ENCODE measurements at places on chromosomes 12 and 14.
A peak's percentile ranks its signal among the peaks of the same experiment; 100 is the strongest.

- no peak for DNase-seq
Observed at GRCh38 chr14:61699027-61699426, 3.7 kb downstream of the HIF1A start.

DNA sequence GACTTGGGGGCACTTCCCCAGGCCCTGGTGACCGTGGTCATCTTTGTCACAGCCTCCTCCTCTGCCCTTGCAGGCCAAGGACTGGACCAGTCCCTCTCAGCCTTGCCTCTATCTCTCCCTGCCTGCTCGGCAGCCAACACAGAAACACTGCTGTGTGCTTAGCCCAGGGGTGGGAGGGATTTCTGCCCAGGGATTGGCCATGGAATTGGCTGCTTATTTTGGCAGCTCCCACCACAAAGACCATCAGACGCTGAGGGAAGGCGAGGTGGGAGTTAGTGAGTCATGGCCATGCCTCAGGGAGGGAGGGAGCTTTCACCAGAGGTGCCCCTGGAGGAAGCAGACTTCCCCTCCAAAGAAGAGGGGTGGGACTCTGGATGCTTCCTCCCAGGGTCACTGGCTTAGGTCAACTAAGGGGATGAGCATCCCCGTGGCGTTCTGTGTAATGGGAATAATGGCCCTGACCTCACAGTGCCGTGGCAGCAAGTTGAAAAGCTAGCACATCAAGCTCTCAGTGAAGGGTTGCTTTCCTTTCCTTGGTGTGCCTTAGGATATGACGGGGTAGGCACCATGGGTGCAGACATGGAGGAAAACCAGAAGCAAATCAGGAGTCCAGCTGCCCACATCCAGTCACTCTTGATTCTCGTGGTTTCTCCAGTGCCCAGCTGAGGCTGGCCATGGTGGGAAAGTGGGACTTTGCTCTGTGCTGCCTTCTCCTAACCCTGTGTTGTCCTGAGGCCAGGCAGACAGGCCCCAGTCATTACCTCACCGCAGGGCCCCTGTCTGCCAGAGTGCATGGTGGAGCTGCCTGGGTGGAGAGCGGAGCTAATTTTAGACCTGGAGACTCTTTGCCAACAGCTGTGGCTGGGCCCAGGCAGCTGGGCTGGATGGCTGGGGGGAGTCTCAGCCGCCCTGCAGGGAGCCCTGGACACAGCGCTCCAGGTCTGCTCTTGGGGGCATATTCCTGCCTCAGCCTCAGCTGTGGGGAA lies 21.4 kb downstream of the B4GALNT3 start:
- DNase-seq: peak; percentile 73

- no peak for DNase-seq
Observed at GRCh38 chr14:26887847-26888246, 290.0 kb upstream of the NOVA1 start.

DNA sequence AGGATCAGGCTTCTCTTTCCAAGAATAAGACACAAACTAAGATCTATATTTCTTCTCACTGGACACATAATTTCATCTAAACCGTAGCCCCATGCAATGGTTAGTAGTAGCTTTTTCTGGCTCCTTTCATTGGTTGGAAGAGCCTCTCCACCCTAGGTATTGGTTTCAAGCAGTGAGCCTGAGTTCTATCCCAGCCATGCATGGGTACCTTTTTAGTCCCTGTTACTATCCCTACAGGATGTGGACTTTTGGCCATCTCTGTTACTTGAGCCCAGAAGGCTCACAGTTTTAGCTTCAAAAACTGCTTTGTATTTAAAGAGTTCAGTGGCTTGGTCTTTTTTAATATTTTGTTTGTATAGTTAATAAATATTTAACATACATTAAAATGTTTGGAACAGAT lies 16.1 kb downstream of the PPM1A start:
- no peak for DNase-seq

- DNase-seq: no peak
Observed at GRCh38 chr14:70943838-70944237, 36.6 kb downstream of the PCNX1 start.

- no peak for DNase-seq
Observed at GRCh38 chr12:38480594-38480993, 164.0 kb downstream of the ALG10B start.

DNA sequence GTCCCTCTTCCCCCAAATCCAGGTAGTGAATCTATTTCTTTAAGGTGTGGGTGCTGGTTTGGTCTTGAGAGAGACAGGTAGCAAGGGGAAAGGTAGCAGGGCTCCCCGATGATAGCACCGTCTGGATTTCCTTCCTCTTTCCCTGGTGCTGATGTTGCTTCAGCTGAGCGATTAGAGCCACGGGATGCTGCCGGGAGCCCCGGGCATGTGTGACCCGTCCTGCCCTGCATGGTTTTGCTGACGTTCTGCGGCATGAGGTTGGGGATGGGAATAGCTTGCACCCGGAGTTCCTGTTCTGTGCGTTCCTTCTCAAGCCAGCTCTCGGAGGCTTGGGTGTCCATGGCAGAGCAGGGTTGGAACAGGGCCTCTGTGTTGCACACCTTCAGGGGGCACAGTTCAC lies 107.3 kb downstream of the TSPAN9 start:
- no peak for DNase-seq

DNA sequence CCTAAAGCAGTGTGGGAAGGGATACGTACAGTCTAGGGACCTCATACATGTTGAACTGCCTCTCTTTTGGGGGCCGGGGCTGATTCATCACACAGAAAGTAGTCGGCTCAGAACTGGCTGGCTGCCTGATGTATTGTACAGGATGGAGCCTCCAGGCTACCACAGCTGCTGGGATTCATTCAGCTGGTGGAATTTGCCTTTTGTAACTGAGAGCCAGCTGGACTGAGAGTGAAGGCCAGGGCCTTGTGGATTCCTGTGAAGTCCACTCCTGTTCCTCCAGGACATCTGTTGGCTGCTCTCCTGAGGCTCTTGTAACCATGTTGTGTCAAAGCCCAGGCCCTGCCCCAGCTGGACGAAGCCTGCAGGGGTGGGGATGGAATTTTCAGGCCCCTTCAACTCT lies 116.3 kb upstream of the PRICKLE1 start:
- DNase-seq: peak; percentile 80

- no peak for DNase-seq
Observed at GRCh38 chr12:117134059-117134458, 34.8 kb upstream of the TESC start.

- DNase-seq: no peak
Observed at GRCh38 chr12:52014567-52015530, 8.1 kb downstream of the TAMALIN start.

DNA sequence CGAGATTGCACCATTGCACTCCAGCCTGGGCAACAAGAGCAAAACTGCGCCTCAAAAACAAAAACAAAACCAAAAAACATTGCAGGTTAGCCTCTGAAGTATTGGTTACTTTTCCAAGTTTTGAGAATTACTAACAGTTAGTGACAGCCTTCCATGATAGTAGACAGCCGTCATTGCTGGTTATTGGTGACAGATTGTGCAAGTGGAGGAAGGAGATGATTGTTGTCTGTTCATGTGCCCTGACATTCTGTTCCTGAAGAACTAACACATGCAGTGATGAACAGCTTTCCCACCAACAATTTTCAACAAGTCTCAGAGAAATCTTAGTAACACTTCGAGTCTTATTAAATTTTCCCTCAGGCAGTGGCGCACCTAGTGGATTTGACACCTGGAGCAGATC lies 89.3 kb upstream of the NAP1L1 start:
- no peak for DNase-seq

- DNase-seq: peak; percentile 45
Observed at GRCh38 chr12:127263621-127264020, 1003.3 kb upstream of the TMEM132C start.

GRCh38 chr12:15662303-15662980 lies 126.7 kb downstream of the EPS8 start:
- peak; percentile 94 for DNase-seq

DNA sequence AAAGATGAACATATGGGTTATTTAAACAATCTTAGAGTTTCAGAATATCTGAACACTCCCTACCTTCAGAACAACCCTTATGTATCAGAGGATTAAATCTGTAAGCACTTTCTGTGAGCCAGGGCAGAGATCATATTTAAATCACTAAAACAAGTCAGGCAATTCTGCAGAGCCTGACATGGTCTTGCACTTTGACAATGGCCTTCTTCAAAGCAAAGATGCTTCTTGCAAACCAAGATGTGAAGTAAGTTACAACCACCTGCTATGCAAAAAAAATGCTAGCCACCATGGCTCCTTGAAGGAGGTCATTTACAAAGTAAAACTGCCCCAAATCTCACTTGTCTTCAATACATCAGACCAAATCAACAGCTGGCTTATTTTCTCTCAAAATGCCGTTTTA lies 3.2 kb downstream of the PPP1CC start:
- DNase-seq: no peak

DNA sequence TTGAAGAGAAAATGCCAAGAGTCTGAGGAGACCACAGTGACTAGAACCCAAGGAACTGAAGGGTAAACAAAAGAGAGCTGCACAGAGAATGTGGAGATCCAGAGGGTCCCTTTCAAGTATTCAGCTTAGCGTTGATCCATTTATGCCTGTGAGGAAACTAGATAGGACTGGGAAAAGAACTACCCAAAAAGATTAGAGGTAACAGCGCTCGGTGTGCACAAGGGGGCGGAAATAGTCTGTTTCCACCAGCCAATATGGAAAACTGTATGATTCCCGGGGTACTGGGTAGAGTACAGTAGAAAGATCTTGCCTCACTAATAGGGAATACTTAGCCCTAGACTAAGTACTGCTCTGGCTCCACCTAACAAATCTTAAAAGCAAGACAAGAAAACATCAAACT lies 135.5 kb downstream of the DPF3 start:
- no peak for DNase-seq

DNA sequence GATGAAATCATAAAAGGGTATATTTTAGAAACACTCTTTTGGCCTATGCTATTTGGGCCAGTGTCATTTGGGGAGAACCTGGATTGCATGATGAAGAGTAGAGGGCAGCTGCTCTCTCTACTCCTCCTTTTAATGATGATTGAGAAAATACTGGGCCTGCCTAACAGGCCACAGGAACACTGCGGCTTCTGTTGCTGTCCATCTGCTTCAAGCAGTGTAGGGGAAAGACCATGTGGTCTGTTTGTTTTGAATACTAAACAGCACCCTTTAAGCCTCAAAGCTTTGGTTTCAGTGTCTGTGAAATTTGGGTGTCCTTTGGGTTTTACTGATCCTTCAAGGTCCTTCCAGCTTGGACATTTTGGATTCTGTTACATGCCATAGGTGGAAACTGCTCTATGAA lies 78.0 kb downstream of the TTC6 start:
- DNase-seq: no peak

DNA sequence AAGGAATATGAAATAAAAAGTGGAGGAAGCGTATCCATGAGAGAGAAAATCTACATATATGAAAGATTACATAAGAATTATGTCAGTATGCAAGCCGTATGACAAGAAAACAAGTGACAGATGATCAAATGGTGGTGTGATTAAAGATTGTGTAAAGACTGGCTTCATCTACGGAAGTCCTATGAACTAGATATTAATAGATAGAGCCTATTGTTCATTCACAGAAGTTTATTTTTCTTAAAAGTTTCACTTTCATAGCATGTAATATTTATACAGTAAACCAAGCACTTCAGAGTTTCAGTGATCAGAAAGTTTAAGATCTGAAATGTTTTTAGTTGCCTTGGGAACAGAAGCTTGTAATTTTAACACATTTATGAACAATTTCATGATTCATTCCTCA lies 84.5 kb downstream of the VRK1 start:
- DNase-seq: no peak

- no peak for DNase-seq
Observed at GRCh38 chr14:50082784-50083466, 33.4 kb downstream of the VCPKMT start.

- no peak for DNase-seq
Observed at GRCh38 chr14:58788655-58789503, 151.1 kb downstream of the DACT1 start.

GRCh38 chr14:68786491-68787091 lies 6.3 kb downstream of the ZFP36L1 start:
- peak; percentile 67 for DNase-seq

GRCh38 chr12:58321414-58321813 lies 380.0 kb downstream of the ATP23 start:
- no peak for DNase-seq

GRCh38 chr12:84842406-84843013 lies 70.1 kb downstream of the SLC6A15 start:
- peak; percentile 55 for DNase-seq

DNA sequence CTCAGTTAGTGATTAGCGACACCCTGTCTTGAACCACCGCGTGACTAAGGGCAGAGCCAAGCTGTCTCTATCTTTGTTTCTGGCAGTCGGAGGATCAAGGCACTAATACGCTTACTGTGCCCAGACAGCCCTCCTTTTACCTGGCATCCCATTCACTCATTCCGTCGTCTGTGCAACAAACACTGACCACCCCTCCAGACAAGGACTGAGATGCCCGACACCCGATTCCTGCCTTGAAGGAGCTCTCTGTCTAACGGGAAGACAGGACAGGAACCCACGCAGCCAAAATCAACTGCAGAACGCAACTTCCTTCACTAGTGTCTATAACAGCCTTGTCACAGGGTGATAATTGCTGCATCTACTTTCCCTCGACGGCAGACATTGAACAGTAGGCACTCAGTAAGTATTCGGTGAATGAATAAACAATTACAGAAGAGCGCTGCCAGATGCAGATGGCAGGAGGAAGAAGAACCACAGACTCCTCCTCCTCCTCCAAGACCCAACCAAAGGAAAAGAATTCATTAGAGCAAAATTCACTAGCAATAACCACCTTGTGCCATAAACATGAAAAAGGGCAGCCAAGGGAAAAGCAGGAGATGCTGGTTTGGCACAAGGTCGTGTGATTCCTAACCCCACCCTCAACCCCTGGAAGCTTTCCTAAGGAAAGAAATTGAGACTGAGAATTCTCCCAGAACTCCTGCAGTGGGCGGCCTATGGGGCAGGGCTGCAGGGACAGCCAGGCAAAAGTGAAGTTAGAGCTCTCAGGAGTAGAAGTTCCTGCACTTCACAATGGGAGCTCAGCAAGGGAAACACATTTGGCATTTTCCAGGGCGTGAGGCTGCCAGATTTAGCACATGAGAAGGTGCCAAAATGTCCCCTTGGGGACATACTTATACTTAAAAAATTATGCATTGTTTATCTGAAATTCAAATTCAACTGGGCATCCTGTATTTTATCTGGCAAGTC lies 186.6 kb upstream of the DIO3 start:
- no peak for DNase-seq

- no peak for DNase-seq
Observed at GRCh38 chr12:106643000-106643399, 60.2 kb downstream of the RFX4 start.

- DNase-seq: no peak
Observed at GRCh38 chr14:93302688-93303581, 29.9 kb downstream of the BTBD7 start.

DNA sequence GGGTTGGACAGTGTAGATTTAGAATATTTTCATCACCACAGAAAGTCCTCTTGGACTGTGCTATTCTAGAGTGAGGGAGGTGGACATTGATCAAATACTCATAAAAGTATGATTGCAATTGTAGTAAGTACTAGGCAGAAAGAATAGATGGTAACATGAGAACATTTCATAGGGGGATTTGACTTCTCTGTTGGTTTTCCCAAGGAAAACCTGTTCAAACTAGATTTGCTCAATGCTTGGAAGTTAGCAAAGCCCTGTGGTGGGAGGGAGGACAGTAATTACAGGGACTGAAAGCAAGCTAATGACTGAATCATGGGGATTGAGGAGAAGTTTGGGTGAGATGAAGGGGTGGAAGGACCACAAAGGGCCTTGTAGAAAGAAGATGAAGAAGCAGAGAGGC lies 24.4 kb upstream of the EID3 start:
- no peak for DNase-seq

Measured in fibroblast of skin of right biceps (primary cell).